ENCODE measurements at places on chromosomes 4 and X. TPM values are rescaled to one million over a fixed set of nuclear protein-coding genes. Genes with fewer than 3 reads are reported as not detected.

NLRP2B gene
- not detected for total RNA-seq

DNA sequence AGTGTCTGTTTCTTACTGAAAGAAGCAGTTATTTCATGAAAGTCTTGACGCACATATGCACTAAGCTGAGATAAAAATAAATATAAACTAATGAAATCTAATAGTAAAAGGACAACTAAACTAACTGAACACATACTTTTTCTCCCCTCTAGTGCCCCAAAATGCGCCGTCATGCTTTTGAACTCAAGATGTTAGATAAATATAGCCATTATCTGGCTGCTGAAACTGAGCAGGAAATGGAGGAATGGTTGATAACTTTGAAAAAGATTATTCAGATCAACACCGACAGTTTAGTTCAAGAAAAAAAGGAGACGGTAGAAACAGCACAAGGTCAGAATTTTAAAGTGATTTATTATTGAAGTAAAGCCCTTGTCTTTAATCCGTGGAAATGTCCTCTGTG, 70.2 kb downstream of the DOCK11 start:
- DNase-seq = no peak

GRCh38 chr4:113760094-113760794, 1.3 kb downstream of the CAMK2D start:
- peak; percentile 61 for DNase-seq

DNA sequence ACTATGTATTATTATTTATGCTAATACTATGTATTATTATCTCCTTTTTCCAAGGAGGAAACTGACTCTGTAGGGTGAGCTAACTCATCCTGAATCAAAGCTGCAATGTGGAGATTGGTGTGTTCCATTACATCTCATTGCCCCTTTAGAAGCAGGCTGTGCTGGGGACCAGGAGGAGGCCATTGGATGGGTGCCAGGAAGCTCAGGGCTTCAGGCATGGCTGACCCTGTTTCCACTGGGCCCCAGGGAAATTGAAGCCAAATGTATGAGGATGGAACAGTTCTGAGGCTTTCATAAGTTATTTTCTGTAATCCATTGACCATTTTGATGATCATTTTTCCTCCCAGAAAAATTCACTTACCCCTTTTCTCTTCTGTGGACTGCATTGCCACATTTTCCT, 418.8 kb upstream of the ZFP42 start:
- no peak for DNase-seq

USP17L27 gene
- total RNA-seq = not detected

DNA sequence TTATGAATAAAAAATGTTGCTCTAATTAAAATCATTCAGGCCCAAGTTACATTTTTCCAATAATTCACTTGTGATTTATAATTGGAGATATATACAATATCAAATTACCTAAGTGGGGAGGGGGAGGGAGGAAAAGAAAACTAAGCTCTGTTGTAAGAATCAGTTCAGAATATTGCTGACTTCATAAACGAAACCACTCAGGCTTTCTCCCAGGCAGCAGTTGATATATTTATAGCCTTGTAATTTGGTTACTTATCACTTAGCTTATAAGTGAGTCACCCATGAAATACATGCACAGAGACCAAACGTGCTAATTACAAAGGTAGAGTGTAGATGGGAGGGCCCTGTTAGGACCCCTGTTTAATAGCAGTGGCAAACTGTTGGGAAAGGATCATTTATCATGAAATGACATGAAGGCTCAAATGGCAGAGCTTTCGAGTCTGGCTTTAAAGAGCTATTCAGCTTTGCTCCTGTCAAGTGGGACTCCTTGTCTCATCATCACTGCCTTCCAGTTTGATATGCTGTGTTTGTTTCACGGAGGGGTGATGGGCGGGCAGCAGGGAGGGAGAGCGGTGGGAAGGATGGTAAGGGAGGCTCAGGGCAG, 105.6 kb upstream of the PGRMC2 start:
- DNase-seq = no peak

DNA sequence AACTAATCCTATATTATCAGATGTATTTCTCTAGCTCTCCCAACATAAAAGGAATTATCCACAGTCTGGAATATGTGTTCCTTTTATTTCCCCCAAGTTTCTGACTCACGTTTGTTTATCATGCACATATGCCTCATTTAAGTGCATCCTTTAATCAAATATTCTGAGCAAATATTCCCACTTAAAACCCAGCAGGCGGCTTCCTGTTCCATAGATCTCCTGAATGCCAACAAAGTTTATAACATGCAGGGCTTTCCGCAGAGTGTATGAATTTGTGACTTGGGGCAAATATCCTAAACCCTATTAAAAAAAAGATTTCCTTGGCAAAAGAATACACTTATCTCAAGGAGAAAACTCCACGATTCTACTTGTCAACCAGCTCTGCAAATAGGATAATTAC, 16.9 kb downstream of the GLRA2 start:
- no peak for DNase-seq

- no peak for DNase-seq
These were observed 168.1 kb downstream of the FAT4 start for GRCh38 chr4:125482822-125483221.

PABPC4L gene
- total RNA-seq = not detected

POU4F2 gene
- not detected for total RNA-seq

- no peak for DNase-seq
These were observed 641.6 kb downstream of the ADGRL3 start for GRCh38 chr4:61841714-61842113.

GSX2 gene
- not detected for total RNA-seq

DNA sequence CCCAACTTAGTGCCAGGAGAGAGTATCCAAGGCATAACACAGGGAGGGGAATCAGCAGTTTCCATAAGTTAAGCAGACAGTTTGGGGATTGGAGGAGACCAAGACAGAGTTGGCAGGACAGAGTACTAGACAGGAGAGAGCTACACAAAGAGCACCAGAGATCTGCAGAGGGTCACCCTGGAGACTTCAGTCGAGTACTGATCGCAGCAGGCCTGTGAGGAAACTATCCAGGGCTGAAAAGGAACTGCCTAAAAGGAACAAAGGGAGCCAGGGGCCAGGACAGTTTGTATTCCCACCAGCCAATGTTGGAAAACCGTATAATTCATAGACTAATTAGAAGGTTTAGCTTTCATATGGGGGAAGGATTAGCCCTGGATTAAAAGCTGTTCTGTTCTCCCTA, 80.6 kb upstream of the ENPP6 start:
- no peak for DNase-seq

ATP10D gene
- 4.4 TPM for total RNA-seq

DNA sequence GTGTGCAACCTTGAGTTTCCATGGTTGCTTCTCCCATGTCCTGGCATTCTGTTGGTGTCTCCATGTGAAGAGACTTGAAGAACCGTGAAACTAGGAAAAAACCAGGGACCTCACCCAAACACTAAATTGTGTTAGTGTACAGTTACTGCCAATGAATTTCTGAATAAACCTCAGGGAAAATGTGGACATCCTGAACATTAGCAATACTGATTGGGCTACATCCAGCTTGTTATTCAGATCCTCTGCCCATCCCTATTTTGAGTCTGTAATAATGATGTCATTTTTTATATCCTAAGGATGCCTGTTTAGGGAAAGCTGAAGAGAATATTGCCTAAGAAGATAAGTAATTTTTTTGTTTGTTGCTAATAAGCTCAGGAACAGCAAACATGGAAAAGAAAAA, 262.7 kb downstream of the TMA16 start:
- DNase-seq = no peak

GRCh38 chr4:143549928-143550327, 36.4 kb downstream of the SMARCA5 start:
- DNase-seq = no peak

- DNase-seq = no peak
These were observed 93.3 kb downstream of the HMX1 start for GRCh38 chr4:8778291-8778690.

DNA sequence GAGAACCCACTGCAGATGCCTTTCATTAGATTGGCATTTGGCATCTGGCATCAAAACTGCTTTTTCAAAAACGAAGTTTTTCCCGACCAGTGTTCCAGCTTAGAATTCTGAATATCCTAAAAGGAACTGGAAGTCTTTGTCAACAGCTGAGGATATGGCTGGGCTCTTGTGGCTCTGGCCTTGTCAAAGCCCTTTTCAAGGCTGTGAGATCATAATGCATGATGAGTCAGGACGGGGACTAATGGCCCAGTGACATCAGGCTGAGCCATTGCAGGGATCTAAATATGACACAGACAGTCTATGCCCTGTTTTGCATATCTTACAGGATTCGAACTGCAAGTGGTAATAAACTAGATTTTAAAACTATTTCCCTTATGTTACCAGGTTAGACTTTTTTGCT, 306.4 kb downstream of the PTTG2 start:
- DNase-seq = peak; percentile 85

IL2 gene
- not detected for total RNA-seq

GRCh38 chr4:109046471-109047201, 255.8 kb downstream of the COL25A1 start:
- no peak for DNase-seq

DNA sequence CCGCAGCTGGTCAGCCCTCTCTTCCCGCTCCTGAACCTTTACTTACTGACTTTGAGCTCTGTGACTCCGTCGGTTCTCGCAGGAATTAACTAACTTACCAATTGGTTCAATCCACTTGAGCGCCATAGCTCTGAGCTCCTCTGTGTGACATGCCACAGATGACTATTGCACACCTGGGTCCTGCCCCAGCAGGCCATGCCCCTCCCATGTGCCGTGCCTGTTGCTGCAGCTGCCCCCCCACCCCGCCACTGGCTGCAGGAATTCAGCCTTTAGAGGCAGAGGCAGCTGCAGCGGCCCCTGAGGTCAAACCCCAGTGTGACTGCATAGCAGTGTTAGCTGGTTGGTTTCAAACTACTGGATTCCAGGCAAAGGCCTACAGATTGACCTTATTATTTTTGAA, 70.6 kb downstream of the MTMR1 start:
- DNase-seq = no peak
